Posterior cingulate gyrus (tissue), 11 donors: ENCODE measurements at places on chromosomes 6 and 20.

DNA sequence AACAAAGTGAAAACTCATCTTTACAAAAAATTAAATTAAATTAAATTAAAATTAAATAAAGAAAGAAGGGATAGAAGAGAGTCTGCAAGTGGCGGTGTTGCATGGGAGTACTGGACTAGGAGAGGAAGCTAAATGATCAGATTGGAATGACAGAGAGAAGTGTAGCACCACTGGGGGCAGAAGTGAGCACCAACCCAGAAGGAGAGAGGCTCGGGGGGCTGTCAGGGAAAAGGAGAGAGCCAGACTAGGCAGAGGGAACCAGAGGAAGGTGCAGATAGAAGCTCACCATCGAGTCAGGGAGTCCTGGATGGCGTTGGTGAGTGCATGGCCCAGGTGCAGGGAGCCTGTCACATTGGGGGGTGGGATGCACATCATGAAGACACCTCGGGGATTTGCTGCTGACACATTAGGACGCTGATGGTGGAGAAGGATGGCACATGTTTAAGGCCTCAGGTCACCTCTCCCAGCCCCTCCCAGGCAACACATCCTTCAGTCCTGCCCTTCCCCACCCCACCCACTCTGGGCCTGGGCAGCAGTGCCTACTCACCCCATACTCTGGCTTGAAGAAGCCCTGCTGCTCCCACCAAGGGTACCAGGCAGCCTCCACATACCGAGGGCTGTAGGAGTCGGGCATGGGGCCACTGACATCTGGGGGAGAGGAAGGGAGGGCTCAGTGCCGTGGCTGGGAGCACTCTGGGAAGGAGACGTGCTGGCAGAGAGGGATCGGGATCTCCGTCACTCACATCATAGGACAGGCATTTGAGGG, 4.0 kb downstream of the VARS1 start:
- DNase-seq = peak; percentile 45

DNA sequence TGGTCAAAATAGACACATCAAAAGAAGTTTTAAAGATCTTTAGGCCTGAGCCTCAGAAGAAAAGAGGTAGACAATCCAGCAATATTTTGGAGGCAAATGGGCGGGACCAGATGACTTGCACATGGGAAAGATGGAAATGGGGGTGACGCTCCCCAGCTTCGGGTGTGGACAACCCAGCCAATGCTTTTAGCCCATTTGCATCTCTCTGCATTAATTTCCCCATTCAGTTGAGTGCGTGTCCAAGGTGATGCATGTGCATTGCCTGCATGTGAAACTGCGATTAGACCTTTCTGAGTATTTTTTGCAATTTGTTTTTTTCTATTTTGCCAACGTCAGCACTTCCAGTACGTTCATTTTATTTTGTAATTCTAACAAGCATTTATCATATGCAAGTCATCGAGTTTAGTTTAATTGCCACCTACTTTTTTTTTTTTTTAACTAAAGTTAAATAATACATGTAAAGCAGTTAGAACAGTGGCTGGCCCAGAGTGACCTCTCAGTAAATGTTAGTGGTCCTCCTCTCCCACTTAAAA, 24.2 kb downstream of the PDRG1 start:
- no peak for DNase-seq

DNA sequence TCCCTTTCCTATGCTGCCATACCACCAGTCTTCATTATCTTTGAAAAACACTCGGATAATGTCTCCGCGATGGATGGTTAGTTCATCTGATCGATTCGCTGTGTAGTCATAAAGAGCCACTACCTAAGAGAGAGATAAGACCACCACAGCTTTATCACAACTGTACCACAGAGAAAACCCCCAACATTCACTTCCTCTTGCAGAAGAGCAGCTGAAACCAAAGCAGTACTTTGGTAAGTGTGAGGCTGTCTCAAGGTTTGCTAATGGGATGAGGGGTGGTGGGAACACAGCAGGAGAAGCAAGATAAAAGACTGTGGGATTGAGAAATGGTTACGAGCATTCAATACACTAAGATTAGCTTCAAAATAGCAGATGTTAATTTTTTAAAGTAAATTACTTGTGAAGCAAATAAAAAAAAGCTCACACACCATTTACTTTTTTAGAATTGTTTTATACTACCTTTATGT, 142.1 kb downstream of the MYB start:
- no peak for DNase-seq

DNA sequence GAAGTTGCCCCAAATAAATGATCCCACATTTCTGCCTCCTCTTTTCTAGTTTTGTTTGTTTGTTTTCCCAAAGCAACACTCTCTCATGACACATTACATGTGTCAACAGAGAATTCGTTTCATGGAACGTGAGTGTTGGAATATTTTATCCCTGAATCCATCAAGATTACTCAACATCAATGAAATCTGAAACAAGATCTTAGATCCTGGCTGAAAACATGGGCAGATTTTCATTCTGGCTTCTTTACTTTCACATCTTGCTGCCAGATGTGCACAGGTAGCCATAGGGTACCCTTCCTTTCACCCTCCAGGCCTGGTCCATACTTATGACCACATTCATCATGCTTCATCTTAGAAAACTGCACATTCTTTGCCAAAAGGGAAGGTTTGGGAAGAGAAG, 347.0 kb downstream of the DOK5 start:
- no peak for DNase-seq

- no peak for DNase-seq
Observed at GRCh38 chr6:156434049-156434794, 343.0 kb upstream of the ARID1B start.

- DNase-seq = no peak
Observed at GRCh38 chr6:105898286-105898685, 187.8 kb upstream of the PRDM1 start.

GRCh38 chr20:15026759-15027158, 689.3 kb upstream of the FLRT3 start:
- DNase-seq = no peak

DNA sequence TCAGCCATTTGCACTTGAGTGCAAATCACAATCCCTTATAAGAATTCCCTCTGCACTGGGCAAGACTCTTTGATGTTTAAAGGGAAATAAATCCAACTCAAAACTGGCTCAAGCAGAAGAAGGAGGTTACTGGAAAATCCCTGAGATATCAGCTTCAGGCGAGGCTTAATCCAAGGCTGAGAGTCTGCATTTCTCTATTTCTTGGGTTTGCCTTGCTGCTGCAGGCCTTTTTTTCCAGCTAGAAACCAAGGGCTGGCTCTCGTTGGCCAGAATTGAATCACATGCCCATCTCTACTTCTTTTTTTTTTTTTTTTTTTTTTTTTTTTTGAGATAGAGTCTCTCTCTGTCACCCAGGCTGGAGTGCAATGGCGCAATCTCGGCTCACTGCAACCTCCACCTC, 11.7 kb downstream of the HCK start:
- DNase-seq = no peak

GRCh38 chr6:133512410-133513016, 271.4 kb downstream of the EYA4 start:
- DNase-seq = peak; percentile 76

DNA sequence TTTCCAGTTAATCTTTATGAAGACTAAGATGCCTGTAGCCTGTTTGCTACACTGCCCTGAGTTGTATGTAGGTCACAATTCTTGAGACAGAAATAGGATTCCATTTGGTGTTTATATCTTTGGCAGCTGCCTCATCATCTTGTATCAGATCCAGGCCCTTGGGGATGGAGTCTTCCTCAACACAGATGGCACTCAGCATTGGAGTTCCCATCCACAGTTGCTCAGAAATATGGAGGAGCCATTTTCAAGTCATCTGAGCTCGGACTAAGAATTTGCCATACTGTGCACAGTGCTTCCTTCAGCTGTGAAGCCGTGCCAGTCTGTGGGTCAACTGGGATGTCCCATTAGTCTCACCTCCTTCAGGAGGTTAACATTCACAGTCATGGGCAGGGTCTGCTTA, 156.6 kb downstream of the ZDHHC14 start:
- no peak for DNase-seq

DNA sequence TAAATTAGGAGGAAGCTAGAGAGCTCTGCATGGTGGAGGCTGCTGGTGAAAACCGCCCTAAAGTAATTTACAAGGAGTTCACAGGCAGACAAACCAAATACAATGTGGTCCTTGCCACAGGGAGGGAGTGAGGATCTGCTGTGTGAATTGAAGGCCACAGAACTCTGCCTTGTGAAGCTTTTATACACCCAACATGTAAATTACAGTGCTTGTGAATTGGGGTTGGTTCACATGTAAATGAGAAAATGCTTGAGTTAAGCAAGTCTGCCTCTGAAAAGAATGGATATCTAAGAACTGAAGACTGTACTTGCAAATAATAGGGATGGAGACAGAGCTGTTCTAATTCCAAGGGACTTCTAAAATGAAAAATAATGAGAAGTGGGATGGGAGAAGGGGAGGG, 194.2 kb downstream of the SLC35F1 start:
- no peak for DNase-seq

- no peak for DNase-seq
Observed at GRCh38 chr20:25178563-25179438, 16.7 kb upstream of the ENTPD6 start.

DNA sequence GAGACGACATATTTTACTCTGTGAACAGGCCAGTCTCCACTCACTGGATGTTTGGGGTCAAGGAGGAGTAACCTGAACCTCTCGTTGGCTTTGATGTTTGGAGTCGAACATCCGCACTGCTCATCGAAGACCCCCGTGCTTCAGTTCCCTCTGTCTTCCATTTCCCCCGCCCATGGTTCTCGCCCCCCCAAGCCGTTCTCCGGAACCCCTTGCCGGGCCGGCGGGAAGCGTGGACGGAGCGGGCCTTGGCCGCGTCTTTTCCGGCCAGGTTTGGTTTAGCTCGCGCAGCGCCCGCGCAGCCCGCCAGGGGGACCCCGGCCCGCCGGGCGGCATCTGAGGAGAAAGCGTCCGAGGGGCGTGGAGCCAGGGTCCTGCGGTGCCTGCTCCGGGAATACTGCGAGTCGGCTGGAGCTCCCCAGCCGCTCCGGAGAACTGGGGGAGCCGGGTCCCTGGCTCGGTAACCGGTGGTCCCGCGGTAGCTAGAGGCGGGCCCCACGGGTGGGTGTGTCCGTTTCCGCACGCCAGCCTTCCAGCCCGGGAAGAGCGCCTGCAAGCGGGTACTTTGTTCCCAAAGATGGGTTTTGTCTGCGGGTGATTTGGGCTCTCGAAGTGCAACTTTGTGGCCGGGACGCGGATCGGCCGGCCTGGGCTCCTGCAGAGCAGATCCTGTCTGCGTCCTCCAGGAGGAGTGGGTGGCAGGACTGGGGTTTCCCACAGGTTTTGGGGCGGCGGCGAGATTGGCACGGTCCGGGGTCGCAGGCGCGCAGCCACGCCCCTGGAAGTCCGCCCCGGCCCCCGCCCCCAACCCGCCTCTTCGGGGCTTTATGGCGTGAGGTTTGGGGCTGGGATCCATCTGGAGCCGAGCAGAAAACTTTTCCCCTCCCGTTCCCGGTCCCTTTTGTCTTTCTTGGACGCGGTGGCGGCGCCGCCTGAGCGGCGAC, at the start of gene TMEM200A:
Gene TMEM200A (plus strand): TSS at position 852 of the 941 bp plus-strand sequence. CDS start 74,406 bp downstream, outside the sequence.
- peak; percentile 81 for DNase-seq

- no peak for DNase-seq
Observed at GRCh38 chr6:47710295-47710694, 11.9 kb downstream of the ADGRF4 start.

DNA sequence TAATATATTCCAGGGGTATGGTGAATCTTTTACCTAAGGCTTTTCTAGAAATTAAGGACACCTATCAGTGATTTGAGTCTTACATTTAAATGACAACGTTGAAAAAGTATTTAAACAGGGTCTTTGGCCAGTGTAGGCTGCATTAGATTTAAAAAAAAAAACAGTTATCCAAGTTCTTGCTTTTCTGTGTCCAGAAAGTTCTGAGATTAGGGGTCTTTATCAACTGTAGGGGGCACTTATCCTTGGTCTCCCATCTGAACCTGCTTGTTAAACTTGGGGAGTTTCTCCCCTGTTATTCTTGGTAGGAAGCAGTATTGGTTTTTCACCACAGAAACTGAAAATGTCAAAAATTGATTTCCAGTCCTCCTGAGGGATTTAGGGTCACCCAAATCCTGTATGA, 155.9 kb upstream of the ZNF217 start:
- no peak for DNase-seq

- DNase-seq = no peak
Observed at GRCh38 chr20:21393816-21394519, 3.4 kb downstream of the NKX2-4 start.

DNA sequence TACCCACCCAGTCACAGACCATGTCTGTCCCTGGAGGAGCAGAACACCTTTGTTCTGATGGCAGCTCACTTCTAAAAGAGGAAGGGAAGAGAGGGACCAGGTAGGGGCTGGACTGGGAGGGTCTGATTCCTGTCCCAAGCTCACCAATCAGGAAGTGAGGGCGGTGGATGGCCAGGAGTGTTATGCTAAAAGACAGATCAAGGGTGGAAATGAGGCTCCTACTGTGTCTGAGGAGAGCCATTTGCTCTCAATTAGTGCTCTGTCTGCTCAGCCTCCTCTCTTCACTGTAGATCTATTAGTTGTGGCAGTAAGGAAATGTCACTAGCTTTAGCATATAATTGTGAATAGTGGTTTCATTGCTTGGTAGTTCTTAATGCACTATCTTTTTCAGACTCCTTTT, 72.5 kb downstream of the ARMC2 start:
- DNase-seq = no peak

- no peak for DNase-seq
Observed at GRCh38 chr6:31096656-31097055, 15.7 kb downstream of the C6orf15 start.

- DNase-seq = no peak
Observed at GRCh38 chr6:147675281-147675680, 166.8 kb downstream of the SAMD5 start.
